HFFc6 (cell line): ENCODE measurements at places on chromosomes 2 and 18. TPM values are rescaled to one million over a fixed set of nuclear protein-coding genes. Genes with fewer than 3 reads are reported as not detected.

DNA sequence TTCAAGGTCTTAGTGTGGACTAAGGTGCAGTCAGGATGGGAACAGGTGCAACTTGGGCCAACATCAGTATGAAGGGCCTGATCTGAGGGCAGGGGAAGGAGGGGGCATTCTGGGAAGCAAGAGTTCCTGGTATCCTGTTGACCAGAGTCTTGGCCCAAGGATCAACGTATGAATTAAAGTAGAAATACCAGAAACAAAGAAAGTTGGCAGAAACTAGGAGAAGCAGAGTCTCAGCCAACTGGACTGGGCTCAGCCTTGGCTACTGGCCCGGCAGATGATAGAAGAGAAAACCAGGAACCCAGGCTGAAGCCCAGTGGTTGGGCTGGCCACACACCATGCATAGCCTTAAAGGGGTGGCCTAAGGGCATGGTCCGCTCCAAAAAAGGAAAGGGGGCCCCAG, 2.3 kb downstream of the CETN1 start:
- no peak for DNase-seq
- no peak overlapping the region for H3K27ac ChIP-seq
- H3K27me3 ChIP-seq, result peaks cover 8% of the 10 kb centered on the region
- no peak overlapping the region for H3K4me3 ChIP-seq

- peaks cover 38% of the 10 kb centered on the region for H3K27me3 ChIP-seq
- no peak overlapping the region for H3K4me3 ChIP-seq
- H3K4me1 ChIP-seq, result peaks cover 10% of the 10 kb centered on the region; the same call in 1 of the 2 replicates
These were observed 3.2 kb downstream of the GATA6 start for GRCh38 chr18:22172594-22173049.

- DNase-seq, result no peak
- H3K36me3 ChIP-seq, result no peaks in the 10 kb centered on the region
- H3K27ac ChIP-seq, result no peak overlapping the region
- H3K27me3 ChIP-seq, result peaks cover 8% of the 10 kb centered on the region
- H3K4me1 ChIP-seq, result no peaks in the 10 kb centered on the region
- no peak overlapping the region for H3K4me3 ChIP-seq
These were observed 134.8 kb upstream of the NCK2 start for GRCh38 chr2:105609746-105610402.

- H3K36me3 ChIP-seq, result peaks cover 52% of the 10 kb centered on the region
- no peak for DNase-seq
These were observed 24.2 kb upstream of the ARMC9 start for GRCh38 chr2:231174211-231174651.

The MCM6 gene
- 22.5 to 35.3 TPM (median 34.9 TPM) in 3 replicates for total RNA-seq

DNA sequence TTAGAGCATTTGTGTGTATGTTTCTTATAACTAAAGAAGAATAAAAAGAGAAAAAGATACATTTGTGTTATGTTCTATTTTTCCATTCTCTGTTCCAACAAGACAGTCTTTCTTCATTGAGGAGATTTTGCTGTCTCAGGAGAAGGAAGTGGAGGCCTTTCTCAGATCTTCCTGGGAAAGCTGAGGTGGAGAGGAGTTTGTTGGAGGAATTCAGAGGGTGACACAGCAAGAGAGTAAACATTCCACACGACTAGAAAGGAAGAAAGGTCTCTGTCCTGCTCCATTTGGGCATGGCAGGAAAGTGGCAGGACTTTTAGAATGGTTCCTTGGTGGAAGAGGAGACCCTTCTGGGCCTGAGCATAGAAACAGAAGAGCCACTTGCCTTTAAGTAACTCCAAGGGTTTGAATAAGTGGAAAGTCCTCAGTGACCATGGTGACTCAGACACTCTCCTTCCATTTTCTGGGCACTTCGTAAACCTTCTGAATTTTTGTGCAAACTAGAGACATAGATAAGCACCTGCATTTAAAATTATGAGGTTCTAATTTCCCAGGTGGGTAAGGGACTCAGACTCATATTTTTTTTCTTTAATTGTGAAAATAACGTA, 52.3 kb upstream of the COL5A2 start:
- H3K4me1 ChIP-seq, result peaks cover 49% of the 10 kb centered on the region
- H3K27ac ChIP-seq, result peak overlapping the region; percentile 72
- H3K27me3 ChIP-seq, result no peaks in the 10 kb centered on the region
- H3K36me3 ChIP-seq, result no peaks in the 10 kb centered on the region

GRCh38 chr2:185618625-185619024, 120.0 kb upstream of the FSIP2 start:
- H3K27ac ChIP-seq, result no peak overlapping the region
- no peaks in the 10 kb centered on the region for H3K27me3 ChIP-seq
- DNase-seq, result no peak
- H3K36me3 ChIP-seq, result no peaks in the 10 kb centered on the region
- no peak overlapping the region for H3K4me3 ChIP-seq

GRCh38 chr18:44796429-44797428, 116.0 kb downstream of the SETBP1 start:
- peaks cover 8% of the 10 kb centered on the region; the same call in 1 of the 2 replicates for H3K4me1 ChIP-seq
- no peak for DNase-seq
- no peaks in the 10 kb centered on the region; the same call in 1 of the 2 replicates for H3K36me3 ChIP-seq
- no peaks in the 10 kb centered on the region for H3K27me3 ChIP-seq

The MEIS1 gene
- 64.0 to 85.4 TPM (median 78.3 TPM) in 3 replicates for total RNA-seq

The KYNU gene
- total RNA-seq, result 0.17 to 0.40 TPM in 2 of 3 replicates, not detected in the other

GRCh38 chr18:46310675-46311345, 206.6 kb downstream of the HAUS1 start:
- no peaks in the 10 kb centered on the region for H3K36me3 ChIP-seq
- peaks cover 48% of the 10 kb centered on the region for H3K27me3 ChIP-seq
- no peak overlapping the region for H3K27ac ChIP-seq
- H3K4me3 ChIP-seq, result no peak overlapping the region
- no peak for DNase-seq

GRCh38 chr2:130327703-130328527, 14.8 kb upstream of the IMP4 start:
- peak overlapping the region; percentile 52; the same call in 1 of the 2 replicates for H3K4me3 ChIP-seq
- H3K27ac ChIP-seq, result no peak overlapping the region
- H3K36me3 ChIP-seq, result no peaks in the 10 kb centered on the region
- peak; percentile 33 for DNase-seq
- H3K4me1 ChIP-seq, result peaks cover 19% of the 10 kb centered on the region

DNA sequence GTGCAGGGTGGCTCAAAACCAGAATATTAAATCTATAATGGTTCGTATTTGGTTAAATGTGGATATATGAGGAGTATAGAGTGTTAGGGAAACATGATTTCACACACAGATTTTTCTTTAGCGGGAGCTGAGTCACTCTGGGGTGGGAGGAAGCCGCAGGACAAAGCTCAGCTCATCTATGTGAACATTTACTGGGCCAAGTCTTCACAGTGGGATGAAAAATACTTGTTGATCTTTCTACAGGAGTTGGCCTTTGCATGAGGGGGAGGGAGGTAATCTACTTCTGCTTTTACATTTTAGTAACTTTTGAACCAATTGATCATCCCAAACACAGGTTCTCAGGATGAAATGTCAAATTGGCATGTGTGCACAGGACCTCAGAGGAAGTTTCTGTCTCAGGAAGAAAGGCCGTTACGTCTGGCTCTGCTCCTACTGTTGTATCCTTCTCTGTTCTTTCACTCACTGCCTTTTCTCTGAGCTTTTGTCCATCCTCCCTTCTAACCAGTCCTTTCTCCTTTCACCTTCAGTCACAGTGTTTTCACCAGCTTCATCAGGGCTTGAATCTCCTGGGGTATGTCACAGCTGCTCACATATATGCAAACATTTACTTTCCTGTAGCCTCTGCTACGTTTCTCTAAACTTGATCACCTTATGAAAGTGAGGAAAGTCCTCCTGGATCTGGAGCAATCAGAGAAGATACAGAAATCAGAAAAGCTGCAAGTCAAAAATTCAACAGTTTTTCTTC, 943.3 kb upstream of the FANCL start:
- DNase-seq, result no peak
- H3K27me3 ChIP-seq, result no peaks in the 10 kb centered on the region
- H3K27ac ChIP-seq, result no peak overlapping the region
- H3K4me3 ChIP-seq, result no peak overlapping the region
- no peaks in the 10 kb centered on the region for H3K4me1 ChIP-seq

GRCh38 chr2:232376260-232376659, 2.3 kb upstream of the ALPP start:
- H3K4me3 ChIP-seq, result no peak overlapping the region
- peaks cover 5% of the 10 kb centered on the region; the same call in 1 of the 2 replicates for H3K4me1 ChIP-seq
- peaks cover 13% of the 10 kb centered on the region; the same call in 1 of the 2 replicates for H3K27me3 ChIP-seq
- no peaks in the 10 kb centered on the region for H3K36me3 ChIP-seq

GRCh38 chr2:60553495-60554073, at the start of gene BCL11A:
TSS of gene BCL11A (minus strand) at chr2:60553654. CDS start at chr2:60553270, 384 bp downstream.
- peak; percentile 52 for DNase-seq
- peak within 1 kb of the TSS; percentile 51 for H3K27ac ChIP-seq
- H3K27me3 ChIP-seq, result peaks cover 41% of the 10 kb centered on the region

GRCh38 chr2:190410166-190410565, 2.0 kb downstream of the MFSD6 start:
- H3K4me1 ChIP-seq, result peaks cover 6% of the 10 kb centered on the region; the same call in 1 of the 2 replicates
- no peaks in the 10 kb centered on the region for H3K36me3 ChIP-seq
- no peak overlapping the region for H3K27ac ChIP-seq

GRCh38 chr2:88263861-88264260, 93.7 kb downstream of the THNSL2 start:
- H3K4me3 ChIP-seq, result no peak overlapping the region
- H3K4me1 ChIP-seq, result no peaks in the 10 kb centered on the region
- no peaks in the 10 kb centered on the region for H3K36me3 ChIP-seq
- H3K27ac ChIP-seq, result no peak overlapping the region
- H3K27me3 ChIP-seq, result no peaks in the 10 kb centered on the region; the same call in 1 of the 2 replicates

DNA sequence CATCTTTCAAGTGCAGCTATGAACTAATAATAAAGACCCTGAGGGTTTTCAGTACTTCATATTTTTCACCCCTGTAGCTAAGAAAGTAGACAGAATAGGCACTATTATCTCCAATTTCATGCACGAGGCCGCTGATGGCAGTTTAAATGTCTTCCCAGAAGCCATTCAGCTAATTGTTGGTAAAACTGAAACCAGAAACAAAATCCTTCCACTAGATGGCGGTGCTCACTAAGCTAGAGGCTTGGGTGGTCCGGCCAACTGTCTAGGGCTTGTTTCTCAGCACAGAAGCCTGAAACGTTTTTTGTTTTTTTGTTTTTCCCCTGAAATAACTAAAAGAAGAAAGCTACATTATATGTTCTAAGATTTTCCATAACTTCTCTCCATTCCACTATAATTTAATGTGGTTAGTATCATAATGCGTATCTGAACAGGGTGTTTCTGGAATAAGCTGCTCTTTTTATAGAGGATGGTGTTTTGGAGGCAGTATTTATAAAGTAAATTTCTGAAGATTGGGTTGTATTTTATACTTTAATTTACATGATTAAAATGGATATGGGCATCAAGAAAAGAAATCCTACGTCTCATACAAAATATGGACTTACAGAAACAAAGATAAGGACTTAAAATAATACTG, 159.4 kb downstream of the PIK3C3 start:
- H3K4me1 ChIP-seq, result peaks cover 23% of the 10 kb centered on the region
- H3K27ac ChIP-seq, result no peak overlapping the region; the same call in 1 of the 2 replicates
- no peaks in the 10 kb centered on the region for H3K36me3 ChIP-seq
- H3K4me3 ChIP-seq, result no peak overlapping the region

DNA sequence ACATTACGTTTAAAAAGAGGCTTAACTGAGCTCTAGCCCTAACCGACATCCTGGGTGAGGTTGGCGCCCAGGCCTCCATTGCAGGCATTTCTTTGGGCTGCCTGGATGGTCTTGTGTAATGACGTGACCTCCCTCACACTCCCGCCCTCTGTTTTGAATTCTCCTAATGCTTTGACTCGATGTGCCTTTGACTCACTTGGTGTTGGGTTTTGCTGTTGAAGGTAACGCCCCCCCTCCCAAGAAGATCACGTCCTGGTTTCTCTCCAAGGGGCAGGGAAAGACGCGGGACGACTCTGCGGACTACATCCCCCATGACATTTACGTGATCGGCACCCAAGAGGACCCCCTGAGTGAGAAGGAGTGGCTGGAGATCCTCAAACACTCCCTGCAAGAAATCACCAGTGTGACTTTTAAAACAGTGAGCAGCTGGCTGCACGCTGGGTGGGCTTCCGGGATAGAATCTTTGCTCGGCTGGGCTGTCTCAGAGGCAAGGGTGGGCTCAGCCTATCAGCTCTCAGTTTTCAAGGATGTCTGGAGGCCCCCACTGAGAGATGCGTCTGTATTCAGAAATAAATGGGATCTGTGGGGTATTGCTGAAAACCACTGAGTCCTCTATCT, 87.9 kb upstream of the ATG16L1 start:
- H3K27ac ChIP-seq, result no peak overlapping the region
- H3K4me1 ChIP-seq, result no peaks in the 10 kb centered on the region
- no peak overlapping the region for H3K4me3 ChIP-seq
- peaks cover 6% of the 10 kb centered on the region for H3K27me3 ChIP-seq

- H3K4me3 ChIP-seq, result no peak overlapping the region
- H3K36me3 ChIP-seq, result peaks cover 4% of the 10 kb centered on the region
- no peak for DNase-seq
These were observed 1128.4 kb downstream of the TSN start for GRCh38 chr2:122883849-122884248.

DNA sequence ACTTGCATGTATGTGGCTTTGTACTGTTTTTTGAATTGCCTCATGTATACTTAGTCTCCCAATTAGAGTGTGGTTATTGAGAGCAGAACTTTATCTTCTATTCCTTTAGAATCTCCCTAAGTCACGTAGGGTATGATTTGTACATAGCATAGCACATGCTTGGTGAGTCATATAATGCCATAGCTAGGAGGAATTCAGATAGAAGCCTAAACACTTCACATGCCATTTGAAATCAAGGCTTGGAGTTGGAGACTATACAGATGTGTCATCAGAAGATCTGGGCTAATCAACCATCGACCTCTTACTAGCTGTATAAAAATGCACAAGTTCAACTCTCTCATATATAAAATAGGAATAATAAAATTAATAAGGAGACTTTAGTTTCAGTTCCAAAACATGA, 222.6 kb upstream of the ST6GAL2 start:
- H3K4me3 ChIP-seq, result no peak overlapping the region
- H3K4me1 ChIP-seq, result peaks cover 17% of the 10 kb centered on the region; the same call in 1 of the 2 replicates
- no peak overlapping the region for H3K27ac ChIP-seq
- no peaks in the 10 kb centered on the region for H3K36me3 ChIP-seq
- DNase-seq, result peak; percentile 75

The ASIC4 gene
- total RNA-seq, result 0.12 TPM in 2 of 3 replicates, not detected in the other

- H3K4me3 ChIP-seq, result no peak overlapping the region
- H3K4me1 ChIP-seq, result peaks cover 23% of the 10 kb centered on the region
These were observed 63.8 kb downstream of the HAUS1 start for GRCh38 chr18:46167971-46168370.

DNA sequence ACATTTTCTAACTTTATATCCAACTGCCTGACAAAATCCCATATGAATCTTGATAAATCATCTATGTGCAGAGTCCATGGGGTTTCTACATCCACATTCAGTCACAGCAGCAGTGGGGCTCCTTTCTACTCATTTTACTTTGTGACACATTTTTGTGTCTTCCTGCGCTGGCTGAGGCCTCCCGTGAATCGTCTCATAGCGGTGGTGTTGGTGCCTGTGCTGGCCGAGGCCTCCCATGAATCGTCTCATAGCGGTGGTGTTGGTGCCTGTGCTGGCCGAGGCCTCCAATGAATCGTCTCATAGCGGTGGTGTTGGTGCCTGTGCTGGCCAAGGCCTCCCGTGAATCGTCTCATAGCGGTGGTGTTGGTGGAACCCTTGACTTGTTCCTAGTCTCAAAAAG, 17.0 kb downstream of the SNED1 start:
- H3K4me3 ChIP-seq, result no peak overlapping the region
- H3K4me1 ChIP-seq, result peaks cover under 1% of the 10 kb centered on the region
- no peak overlapping the region for H3K27ac ChIP-seq
